ENCODE measurements at places on chromosomes 7 and 10.

GRCh38 chr7:142943706-142944268 lies 4.5 kb downstream of the LLCFC1 start:
- DNase-seq, result no peak

DNA sequence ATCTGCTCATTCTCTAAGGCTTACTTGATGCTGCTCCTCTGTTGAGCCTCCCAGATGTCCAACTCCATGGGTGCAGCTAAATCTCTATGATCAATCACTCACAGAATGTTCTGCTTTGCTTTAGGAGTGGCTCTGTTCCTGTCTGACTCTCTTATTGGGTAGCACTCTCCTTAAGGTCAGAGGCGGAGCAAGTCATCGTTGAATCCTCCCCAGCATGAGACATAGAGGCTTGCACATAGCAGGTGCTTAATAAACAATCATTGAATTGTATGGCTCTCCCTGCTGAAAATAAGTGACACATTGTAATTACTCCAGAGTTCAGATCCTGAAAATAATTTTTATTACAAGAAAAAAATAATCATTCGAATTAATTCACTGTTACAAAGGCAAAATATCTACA lies 69.7 kb downstream of the NPS start:
- DNase-seq, result no peak

GRCh38 chr7:4030346-4030950 lies 651.6 kb upstream of the FOXK1 start:
- DNase-seq, result no peak

- DNase-seq, result peak; percentile 94
These were observed 125.7 kb upstream of the ZNF438 start for GRCh38 chr10:31157123-31158010.

- no peak for DNase-seq
These were observed 64.1 kb downstream of the PIK3AP1 start for GRCh38 chr10:96656198-96656577.

- DNase-seq, result peak; percentile 99
These were observed 1.8 kb downstream of the AP4M1 start for GRCh38 chr7:100102950-100103840.

DNA sequence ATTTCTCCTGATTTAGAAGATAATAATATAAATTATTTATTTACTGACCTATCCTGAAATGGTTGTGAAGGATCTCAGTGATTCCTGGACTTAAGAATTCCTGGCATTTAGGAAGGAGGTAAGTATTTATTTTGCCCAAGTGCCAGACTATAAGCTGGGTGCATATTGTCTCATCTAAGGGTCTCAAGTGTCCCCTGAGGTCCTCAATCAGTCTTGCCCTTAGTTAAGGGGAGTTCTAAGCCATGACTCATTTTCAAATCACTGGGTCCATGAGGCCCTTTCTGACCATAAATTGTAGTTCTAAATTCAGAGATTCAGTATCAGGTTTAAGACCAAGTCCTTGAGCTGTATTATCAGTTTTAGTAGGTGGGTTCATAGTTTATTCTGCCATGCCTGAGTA lies 251.6 kb upstream of the MEOX2 start:
- DNase-seq, result no peak
